ENCODE measurements at places on chromosomes 2 and 18. TPM values are rescaled to one million over a fixed set of nuclear protein-coding genes. Genes with fewer than 3 reads are reported as not detected.

POTEJ gene
- total RNA-seq, result not detected

CTLA4 gene
- not detected for total RNA-seq

CENPO gene
- total RNA-seq, result 2.3 TPM

ZNF385B gene
- 6.7 TPM for total RNA-seq

STARD6 gene
- total RNA-seq, result not detected

MDH1 gene
- 1,107 TPM for total RNA-seq
